ENCODE measurements at places on chromosomes 5 and 9. TPM values are rescaled to one million over a fixed set of nuclear protein-coding genes. Genes with fewer than 3 reads are reported as not detected.

DNA sequence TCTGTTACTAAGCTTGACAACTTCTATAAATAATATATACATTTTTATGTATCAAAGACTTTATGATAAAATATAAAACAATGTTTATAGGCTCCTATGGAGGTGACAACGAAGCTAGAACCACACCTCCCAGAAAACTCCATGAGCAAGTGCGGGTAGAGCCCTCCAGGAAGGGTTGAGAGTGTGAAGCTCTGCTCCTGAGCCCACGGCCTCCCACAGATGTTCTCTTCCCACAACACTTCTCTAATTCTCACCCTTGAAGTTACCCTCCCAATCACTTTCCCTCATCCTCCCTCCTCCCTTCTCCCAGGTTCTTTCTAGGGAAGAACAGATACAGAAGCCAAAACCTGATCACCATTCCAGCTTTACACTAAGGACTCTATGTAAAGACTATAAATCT, 427.6 kb downstream of the SPOCK1 start:
- peaks cover 24% of the 10 kb centered on the region for H3K4me1 ChIP-seq
- H3K36me3 ChIP-seq, result no peaks in the 10 kb centered on the region
- no peaks in the 10 kb centered on the region for H3K27me3 ChIP-seq
- peak overlapping the region; percentile 78 for H3K27ac ChIP-seq

- no peaks in the 10 kb centered on the region for H3K4me1 ChIP-seq
- H3K4me3 ChIP-seq, result no peak overlapping the region
- DNase-seq, result no peak
- no peak overlapping the region for H3K27ac ChIP-seq
- H3K27me3 ChIP-seq, result no peaks in the 10 kb centered on the region
These were observed 28.3 kb downstream of the ALG2 start for GRCh38 chr9:99193466-99193821.

- H3K27ac ChIP-seq, result no peak overlapping the region
- no peaks in the 10 kb centered on the region for H3K36me3 ChIP-seq
- no peaks in the 10 kb centered on the region for H3K27me3 ChIP-seq
- no peak overlapping the region for H3K4me3 ChIP-seq
- H3K4me1 ChIP-seq, result no peaks in the 10 kb centered on the region
- no peak for DNase-seq
These were observed 462.2 kb downstream of the RASEF start for GRCh38 chr9:82600536-82601292.

- no peak for DNase-seq
- H3K4me3 ChIP-seq, result no peak overlapping the region
- H3K36me3 ChIP-seq, result peaks cover 13% of the 10 kb centered on the region
- H3K4me1 ChIP-seq, result peaks cover 10% of the 10 kb centered on the region
- H3K27ac ChIP-seq, result no peak overlapping the region
These were observed 36.0 kb downstream of the UBE2D2 start for GRCh38 chr5:139597134-139597533.

DNA sequence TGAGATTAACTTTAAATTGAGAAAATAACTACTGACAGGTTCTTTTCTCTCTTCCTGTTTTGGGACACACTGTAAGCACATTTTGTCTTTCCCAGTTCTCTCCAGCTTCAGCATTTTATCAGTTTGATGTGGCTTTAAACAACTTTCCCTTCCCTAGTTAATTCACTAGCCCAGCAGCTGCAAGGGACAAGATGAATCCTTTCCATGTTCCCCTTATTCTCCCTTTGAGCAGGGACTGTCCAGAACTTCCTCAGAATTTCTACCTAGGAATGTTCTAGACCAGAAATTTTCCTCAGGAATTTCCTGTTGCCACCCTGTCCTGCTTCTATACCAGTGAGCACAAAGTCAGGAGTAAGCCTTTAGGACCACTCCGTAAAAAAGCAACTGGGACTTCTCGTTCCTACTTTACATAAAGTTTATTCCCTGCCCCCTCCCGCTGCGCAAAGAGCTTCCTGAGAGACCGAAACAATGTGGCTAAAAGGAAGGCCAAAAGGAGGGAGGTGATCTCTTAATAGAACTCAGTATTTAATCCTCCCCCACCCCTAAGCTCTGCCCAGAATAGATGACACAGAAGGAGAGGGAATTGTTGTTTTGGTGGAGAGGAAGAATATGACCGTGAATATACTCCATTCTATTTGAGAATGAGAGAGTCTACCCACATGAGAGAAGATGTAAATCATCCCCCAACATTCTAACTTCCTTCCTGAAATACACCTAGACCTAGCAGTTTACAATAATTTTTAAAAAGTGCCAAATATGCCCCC, 61.9 kb downstream of the GLIS3 start:
- no peak for DNase-seq
- H3K4me1 ChIP-seq, result peaks cover 36% of the 10 kb centered on the region
- H3K27ac ChIP-seq, result peak overlapping the region; percentile 78
- peak overlapping the region; percentile 50 for H3K4me3 ChIP-seq

DNA sequence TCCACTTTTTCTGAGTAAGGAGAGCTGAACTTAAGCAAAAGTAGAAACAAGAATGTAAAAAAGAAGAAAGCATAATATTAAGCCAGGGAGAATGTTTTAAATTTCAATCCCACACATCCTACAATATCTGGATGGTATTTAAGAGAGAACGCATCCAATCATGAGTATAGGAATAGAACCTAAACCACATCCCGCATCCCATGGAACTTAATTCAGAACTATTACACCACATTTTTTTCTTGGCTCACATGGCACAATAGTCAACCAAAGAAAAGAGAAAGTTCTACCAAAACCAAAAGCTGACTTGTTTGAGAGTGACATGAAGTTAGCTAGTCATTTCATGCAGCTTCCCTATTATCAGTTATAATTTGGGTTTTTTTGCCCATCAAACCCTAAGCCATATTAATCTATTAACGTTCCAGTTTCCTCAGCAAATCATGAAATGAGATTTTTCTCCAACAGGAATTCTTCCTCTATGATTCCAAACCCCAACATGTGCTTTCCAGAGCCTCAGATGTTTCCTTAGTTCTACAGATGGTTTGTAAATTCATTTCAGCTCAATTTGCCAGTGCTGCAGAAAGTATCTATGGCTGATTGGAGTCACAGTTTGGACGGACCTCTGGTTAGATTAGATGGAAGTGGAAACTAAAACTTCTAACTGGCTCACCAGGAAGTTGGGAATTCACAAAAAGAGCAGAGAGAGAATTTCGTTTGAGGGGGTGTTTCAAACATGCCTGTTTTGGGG, 22.5 kb downstream of the ADAMTSL1 start:
- no peaks in the 10 kb centered on the region for H3K27me3 ChIP-seq
- peaks cover 28% of the 10 kb centered on the region for H3K4me1 ChIP-seq
- H3K4me3 ChIP-seq, result peak overlapping the region; percentile 17
- no peak for DNase-seq

DNA sequence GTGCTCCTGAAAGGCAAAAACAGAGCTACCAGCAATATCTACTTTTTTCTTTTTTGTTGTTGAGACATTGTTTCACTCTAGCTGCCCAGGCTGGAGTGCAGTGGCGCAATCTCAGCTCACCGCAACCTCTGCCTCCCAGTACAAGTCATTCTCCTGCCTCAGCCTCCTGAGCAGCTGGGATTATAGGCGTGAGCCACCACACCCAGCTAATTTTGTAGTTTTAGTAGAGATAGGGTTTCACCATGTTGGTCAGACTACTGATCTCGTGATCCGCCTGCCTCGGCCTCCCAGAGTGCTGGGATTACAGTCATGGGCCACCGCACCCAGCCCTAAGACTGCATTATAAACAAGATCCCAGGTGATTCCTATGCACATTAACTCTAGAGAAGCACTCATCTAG, 17.0 kb downstream of the PLPP1 start:
- no peak overlapping the region for H3K4me3 ChIP-seq
- H3K27ac ChIP-seq, result no peak overlapping the region
- DNase-seq, result no peak

GRCh38 chr5:36877667-36878391, 1.3 kb downstream of the NIPBL start:
- H3K27me3 ChIP-seq, result no peaks in the 10 kb centered on the region
- no peaks in the 10 kb centered on the region for H3K36me3 ChIP-seq
- peak overlapping the region; percentile 95 for H3K4me3 ChIP-seq
- DNase-seq, result no peak
- peak overlapping the region; percentile 97 for H3K27ac ChIP-seq

- DNase-seq, result no peak
- no peak overlapping the region for H3K4me3 ChIP-seq
- no peaks in the 10 kb centered on the region for H3K27me3 ChIP-seq
- no peak overlapping the region for H3K27ac ChIP-seq
- H3K4me1 ChIP-seq, result no peaks in the 10 kb centered on the region
These were observed 8.4 kb downstream of the UBTD2 start for GRCh38 chr5:172274951-172275753.

- H3K4me3 ChIP-seq, result no peak overlapping the region
- H3K4me1 ChIP-seq, result no peaks in the 10 kb centered on the region
- DNase-seq, result no peak
- H3K27ac ChIP-seq, result no peak overlapping the region
- no peaks in the 10 kb centered on the region for H3K27me3 ChIP-seq
- peaks cover 7% of the 10 kb centered on the region for H3K36me3 ChIP-seq
These were observed 194.1 kb upstream of the PANK3 start for GRCh38 chr5:168773226-168773625.

DNA sequence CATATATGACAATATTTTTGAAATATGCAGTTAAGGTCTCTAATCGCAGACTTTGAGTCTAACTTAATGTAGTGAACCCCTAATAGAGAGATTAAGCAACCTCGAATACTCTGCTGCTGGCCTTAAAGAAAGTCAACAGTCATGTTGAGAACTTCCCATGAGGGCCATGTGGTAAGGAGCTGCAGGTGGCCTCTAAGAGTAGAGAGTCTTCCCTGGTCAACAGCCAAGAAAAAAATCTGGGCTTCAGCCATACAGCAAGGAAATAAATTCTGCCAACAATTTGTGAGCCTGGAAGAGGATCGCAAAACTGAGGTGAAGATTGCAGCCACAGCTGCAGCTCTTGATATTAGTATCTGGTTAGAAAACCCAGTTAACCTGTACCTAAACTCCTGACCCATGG, 935.2 kb upstream of the TYRP1 start:
- H3K4me3 ChIP-seq, result no peak overlapping the region
- no peak overlapping the region for H3K27ac ChIP-seq
- no peak for DNase-seq
- no peaks in the 10 kb centered on the region for H3K36me3 ChIP-seq
- H3K27me3 ChIP-seq, result no peaks in the 10 kb centered on the region

GRCh38 chr5:174281855-174282254, 236.3 kb downstream of the NSG2 start:
- no peaks in the 10 kb centered on the region for H3K27me3 ChIP-seq
- H3K4me3 ChIP-seq, result no peak overlapping the region
- no peak for DNase-seq
- no peaks in the 10 kb centered on the region for H3K4me1 ChIP-seq
- no peaks in the 10 kb centered on the region for H3K36me3 ChIP-seq

DNA sequence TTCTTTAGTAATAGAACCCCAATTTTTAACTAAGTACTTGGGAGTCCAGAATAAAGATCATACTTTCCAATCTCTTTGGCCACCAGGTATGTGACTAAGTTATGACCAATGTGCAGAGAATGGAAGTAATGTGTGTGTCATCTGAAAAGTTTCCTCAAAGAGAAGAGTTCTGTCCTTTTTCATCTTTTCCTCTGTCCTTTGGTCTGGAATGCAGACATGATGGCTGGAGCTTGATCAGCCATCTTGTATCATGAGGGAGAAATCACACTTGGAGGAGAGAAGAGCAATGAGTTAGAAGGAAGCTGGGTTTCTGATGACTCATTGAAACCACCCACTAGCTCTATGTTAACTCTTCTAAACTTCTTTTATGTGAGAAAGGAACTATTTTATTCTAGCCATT, 5.5 kb upstream of the CPEB4 start:
- H3K4me3 ChIP-seq, result no peak overlapping the region
- H3K36me3 ChIP-seq, result no peaks in the 10 kb centered on the region
- no peak overlapping the region for H3K27ac ChIP-seq
- no peak for DNase-seq

- H3K4me3 ChIP-seq, result no peak overlapping the region
- H3K27ac ChIP-seq, result no peak overlapping the region
- DNase-seq, result no peak
- H3K36me3 ChIP-seq, result no peaks in the 10 kb centered on the region
These were observed 231.0 kb downstream of the CDK5RAP2 start for GRCh38 chr9:120348951-120349429.

DNA sequence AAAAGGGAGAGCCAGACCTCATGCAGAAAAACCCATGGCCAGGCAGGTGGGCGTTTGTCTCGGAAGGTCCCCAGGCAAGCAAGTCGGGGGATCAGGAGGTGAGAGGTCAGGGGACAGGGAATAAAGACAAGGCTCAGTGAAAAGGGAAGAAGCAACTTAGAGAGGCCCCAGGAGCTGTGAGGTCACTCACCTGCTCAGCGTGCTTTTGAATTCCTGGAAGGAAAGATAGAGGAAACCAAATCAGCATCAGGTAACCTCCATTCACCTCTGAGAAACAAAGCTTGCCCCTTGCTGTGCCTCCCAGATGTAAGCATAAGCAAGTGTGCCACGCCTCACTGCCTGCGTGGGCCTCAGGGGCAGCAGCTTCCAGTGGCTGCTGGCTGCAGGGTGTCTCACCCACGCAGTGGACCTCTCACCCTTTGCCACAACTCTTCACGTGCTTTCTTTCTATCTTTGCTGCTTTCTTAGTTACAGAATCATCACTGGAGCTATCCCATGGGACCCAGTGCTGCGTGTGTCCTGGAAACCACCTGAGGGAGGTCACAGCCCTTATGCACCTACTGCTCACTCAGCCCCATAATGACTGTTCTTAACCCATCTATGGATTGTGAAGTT, 6.0 kb downstream of the TRIM7 start:
- no peak overlapping the region for H3K4me3 ChIP-seq
- H3K27me3 ChIP-seq, result no peaks in the 10 kb centered on the region
- peaks cover 4% of the 10 kb centered on the region for H3K4me1 ChIP-seq
- no peaks in the 10 kb centered on the region for H3K36me3 ChIP-seq
- no peak overlapping the region for H3K27ac ChIP-seq

GRCh38 chr9:112873773-112874405, 16.8 kb downstream of the SLC46A2 start:
- no peaks in the 10 kb centered on the region for H3K4me1 ChIP-seq
- no peak for DNase-seq
- H3K27ac ChIP-seq, result no peak overlapping the region
- no peak overlapping the region for H3K4me3 ChIP-seq
- no peaks in the 10 kb centered on the region for H3K27me3 ChIP-seq

FST gene
- total RNA-seq, result 3.9 TPM

DMXL1 gene
- total RNA-seq, result 47.4 TPM

ADAMTS2 gene
- 60.7 TPM for total RNA-seq

GFRA3 gene
- total RNA-seq, result 0.27 TPM

CDH12 gene
- total RNA-seq, result not detected

GCNT4 gene
- total RNA-seq, result 3.1 TPM

PCDHGB6 gene
- 17.2 TPM for total RNA-seq

FCN2 gene
- total RNA-seq, result not detected

ADGRV1 gene
- not detected for total RNA-seq
